ENCODE measurements at places on chromosomes 13 and 19.

GRCh38 chr13:93843082-93843481 lies 616.5 kb downstream of the GPC6 start:
- no peak for DNase-seq

- no peak for DNase-seq
Measured at GRCh38 chr13:102598061-102598460, 1.3 kb downstream of the TPP2 start.

DNA sequence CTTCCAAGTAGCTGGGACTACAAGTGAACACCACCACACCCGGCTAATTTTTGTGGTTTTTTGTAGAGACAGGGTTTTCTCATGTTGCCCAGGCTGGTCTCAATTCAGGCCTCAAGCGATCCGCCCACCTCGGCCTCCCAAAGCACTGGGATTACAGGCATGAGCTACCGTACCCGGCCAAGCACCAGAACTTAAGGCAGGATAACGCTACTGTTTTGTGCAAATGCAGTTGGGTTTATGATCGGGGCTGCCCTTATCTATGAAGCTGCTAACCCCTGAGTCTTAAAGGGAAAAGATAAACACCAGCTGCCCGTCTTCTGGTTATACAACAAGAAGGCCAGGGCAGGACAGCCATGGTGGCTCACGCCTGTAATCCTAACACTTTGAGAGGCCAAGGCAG lies 12.6 kb upstream of the TM6SF2 start:
- no peak for DNase-seq

DNA sequence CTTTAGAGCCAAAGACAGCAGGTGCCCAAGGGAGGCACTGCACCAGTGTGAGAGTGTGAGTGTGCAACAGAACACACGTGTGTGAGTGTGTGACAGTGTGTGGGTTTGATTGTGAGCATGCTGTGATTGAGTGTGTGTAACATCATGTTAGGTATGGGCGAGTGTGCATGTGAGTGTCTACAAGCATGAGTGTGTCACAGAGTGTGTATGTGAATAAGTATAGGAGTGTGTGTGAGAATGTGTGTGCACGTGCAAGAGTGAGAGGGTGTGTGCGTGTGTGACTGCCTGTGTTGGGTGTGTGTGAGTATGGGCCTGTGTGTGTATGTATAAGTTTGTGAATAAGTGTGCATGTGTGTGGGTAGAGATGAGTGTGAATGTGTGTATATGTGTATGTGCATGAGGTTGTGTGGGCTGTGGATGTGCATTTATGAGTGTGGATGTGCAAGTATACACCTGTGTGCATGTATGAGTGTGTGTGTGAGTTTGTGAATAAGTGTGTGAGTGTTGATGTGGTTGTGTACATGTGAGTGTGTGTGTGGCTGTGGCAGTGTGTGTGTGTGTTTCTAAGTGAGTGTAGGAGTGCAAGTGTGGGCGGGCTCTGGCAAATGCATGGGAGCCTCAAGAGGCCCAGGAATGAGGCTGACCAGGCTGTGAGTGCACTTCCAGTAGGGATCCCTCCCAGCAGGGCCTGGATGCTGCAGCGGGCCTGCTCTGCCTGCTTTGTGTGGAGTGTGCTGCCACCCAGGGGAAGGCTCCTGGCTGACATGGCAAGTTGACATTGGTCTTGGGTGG lies 198.4 kb downstream of the COL4A1 start:
- DNase-seq, result no peak

- no peak for DNase-seq
Measured at GRCh38 chr19:49741210-49741844, 21.8 kb downstream of the TSKS start.

DNA sequence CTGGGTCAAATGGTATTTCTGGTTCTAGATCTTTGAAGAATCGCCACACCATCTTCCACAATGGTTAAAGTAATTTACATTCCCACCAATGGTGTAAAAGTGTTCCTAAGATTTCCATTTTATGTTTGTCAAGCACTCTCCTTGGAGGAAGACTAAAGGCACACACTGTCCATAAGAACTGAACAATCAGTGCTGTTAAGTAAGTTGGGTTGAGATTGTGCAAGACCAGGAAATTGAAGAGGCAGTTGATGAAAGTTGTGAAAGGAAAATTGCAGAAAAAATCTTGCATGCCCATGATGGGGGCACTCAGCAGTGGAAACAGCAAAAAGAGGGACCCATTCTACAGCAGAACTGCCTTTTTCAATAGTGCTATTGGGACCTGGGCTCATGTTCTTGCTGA lies 323.6 kb downstream of the DLEU7 start:
- DNase-seq, result no peak

- no peak for DNase-seq
Measured at GRCh38 chr19:7505288-7505681, 10.6 kb upstream of the ZNF358 start.

DNA sequence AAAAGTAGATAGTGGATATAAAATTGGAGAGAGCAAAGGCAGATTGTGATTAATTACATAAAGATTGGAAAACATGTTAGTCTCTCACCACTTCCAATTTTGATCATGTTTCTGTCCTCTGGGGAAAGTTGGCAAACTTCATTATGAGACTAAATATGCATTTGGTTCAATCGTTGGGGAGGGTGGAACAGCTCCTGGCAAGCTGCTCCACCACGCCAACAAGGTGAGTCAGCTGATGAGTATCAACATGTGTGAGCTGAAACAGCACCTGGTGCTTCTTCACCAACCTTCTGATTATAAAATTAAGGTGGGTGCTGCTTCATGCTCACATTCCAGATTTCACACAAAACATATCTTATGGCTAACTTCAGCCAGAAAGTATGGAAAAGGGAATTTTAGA lies 1784.6 kb downstream of the SLITRK5 start:
- no peak for DNase-seq

GRCh38 chr13:96946709-96947311 lies 47.5 kb downstream of the OXGR1 start:
- DNase-seq, result no peak

DNA sequence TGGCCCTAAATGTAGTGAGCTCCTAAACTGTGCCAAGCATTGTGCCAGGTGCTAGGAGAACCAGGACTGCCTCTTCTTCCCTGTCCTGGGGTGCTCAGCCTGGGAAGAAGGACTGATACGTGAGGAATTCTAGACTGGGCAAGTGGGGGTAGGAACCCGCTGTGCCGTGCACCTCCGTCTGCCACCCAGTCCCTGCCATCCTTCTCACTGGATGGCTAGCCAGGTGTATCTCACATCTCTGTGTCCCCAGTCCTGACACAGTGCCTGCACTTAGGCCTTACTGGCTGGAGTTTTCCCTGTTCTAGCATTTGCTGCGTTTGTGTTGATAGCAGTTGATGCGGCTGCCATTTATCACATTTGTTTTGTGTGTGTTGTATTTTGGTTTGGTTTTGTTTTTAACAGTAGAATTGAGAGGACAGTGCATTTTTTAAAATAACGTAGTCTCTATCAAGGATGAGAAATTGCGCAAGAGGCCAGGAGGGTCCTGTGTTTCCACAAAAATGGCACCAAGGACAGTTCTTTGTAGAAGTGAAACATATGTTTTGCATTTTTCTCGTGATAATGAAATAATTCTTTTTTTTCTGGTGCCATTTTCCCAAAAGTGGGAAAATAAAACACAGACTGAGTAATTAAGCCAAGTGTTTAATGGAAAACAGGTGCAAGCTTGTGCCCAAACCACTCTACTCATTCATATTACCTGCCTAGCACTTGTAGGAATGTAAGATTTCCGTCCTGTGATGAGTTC lies 4.7 kb upstream of the GPR183 start:
- DNase-seq, result no peak

All from AG04449 (cell line).